ENCODE measurements at places on chromosomes 2 and 18.

- no peak for DNase-seq
Measured at GRCh38 chr18:26919627-26920026, 54.1 kb upstream of the AQP4 start.

DNA sequence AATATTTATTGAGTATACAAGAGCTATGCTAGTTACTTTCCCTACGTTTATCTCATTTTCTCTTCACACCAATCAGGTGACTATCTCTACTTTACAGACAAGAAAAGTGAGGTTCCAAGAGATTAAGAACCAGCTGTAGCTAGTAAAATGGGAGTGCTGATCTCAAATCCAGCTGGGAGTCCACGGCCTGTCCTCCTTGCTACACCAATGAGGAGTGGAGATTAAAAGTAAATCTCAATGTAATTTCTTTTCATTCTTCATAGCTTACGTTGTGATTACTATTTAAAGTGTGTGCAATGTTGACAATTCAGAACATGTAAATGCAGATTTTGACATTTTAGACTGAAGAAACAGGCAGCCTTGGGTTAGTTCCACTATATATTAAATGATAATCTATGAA, 53.9 kb upstream of the NRP2 start:
- DNase-seq = no peak

DNA sequence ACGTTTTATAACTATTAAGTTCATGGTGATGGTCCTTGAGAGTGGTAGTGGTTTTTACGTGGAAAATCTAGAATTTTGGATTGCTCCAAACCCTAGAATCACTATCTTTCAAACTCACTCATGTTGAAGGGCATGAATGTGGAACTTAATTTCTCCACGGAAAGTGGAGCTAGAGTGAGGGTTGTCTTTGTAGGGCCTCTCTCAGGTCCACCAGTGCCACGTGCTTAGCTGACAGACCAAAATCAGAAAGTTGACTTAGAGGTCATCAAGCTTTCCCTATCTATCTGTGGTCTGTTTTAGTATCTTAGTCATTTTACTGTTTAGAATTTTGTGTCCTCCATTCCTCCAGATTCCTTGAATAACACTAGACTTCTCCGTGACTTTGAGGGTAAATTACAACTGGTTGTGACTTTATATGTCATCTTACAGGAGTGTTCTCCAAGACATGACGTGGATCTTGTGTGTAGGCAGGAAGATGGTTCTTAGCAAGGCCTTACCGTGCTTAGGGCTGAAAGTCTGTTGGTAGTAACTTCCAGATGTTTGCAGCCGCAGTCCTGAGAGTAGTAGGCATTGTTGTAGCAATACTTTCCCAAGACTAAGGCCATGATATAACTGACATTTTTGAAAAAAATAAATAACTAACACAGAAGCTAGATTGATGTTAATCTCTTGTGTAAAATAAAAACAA, 26.8 kb downstream of the DIS3L2 start:
- DNase-seq = no peak

GRCh38 chr2:77519164-77519887, 2.9 kb downstream of the LRRTM4 start:
- DNase-seq = no peak

- no peak for DNase-seq
Measured at GRCh38 chr2:63058921-63059792, 8.5 kb downstream of the OTX1 start.

DNA sequence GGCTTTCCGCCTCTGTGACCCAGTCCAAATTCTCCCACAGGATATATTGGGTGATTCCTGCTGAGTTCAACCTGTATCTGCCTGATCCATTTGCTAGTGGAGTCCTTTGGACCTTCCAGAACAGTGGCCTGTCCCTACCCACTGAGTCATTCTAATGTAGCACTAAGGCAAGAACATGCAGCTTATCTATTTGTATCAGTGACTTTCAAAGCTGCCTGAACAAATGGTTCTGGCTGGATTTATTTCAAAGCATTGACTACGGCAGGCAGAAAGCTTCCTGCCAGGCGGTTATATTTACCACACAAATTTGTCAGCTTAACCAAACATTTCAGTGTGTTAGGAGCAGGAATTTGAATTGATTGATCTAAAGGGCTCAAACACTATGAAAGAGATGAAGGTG, 613.4 kb downstream of the DCC start:
- no peak for DNase-seq

DNA sequence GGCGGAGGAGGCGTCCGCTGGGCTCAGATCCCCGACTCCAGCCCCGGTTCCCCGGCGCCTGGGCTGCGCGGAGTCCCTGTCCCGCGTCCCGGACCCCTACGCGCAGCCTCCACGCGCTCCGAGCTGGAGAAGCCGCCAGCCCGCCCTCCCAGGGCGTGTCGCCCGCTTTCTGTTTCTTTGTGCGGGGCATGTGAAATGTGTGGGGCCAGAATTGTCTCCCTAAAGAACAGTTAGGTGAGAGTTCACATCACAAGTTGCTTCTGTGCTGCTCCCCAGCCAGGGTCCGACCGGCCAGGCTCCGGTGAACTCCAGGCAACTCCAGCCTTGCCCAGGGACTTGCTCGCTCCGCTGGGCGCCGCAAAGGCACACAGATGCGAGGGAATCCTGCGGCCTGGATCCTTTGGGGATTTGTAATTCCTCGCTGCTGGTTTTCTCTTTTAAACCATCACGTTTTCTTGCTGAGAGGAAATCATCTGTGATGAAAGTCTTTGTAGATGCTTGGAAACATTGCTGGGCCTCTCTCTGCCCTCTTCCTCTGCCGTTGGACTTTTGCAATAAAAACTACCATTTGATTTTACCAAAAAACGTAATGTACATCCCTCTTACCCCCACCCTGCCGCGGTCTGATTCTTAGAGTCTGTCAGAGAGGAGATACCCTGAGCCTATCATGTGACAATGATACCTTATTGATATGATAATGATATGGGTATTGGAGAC, 631 bp downstream of the GYPC start:
- DNase-seq = no peak

GRCh38 chr2:55441280-55441892, 21.7 kb upstream of the CCDC88A start:
- DNase-seq = no peak

DNA sequence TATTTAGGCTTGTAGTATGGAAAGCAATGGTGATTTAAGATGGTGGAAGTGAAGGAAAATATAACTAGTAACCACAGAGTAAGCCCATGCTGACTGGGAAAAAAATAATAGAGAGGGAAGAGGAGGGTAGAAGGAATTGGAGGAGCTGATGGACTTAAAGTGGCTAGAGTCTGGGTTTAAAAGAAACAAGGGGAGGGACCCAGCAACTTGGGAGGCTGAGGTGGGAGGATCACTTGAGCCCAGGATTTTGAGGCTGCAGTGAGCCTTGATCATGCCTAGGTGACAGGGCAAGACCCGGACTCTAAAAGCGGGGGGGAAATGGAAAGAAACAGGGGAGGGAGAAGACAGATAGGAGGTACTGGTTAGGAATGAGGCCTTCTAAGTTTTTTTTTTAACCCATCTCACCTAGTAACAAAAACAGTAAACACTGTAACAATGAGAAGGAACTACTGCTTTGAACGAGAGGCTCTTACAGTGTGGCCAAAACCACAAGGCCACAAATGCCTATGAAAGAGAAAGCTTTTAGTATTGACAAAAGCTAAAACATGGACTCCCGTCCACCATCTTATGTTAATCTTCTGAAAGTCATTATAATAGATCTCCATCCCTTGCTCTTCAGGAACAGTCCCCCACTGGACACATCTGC, 26.6 kb downstream of the METTL8 start:
- no peak for DNase-seq

DNA sequence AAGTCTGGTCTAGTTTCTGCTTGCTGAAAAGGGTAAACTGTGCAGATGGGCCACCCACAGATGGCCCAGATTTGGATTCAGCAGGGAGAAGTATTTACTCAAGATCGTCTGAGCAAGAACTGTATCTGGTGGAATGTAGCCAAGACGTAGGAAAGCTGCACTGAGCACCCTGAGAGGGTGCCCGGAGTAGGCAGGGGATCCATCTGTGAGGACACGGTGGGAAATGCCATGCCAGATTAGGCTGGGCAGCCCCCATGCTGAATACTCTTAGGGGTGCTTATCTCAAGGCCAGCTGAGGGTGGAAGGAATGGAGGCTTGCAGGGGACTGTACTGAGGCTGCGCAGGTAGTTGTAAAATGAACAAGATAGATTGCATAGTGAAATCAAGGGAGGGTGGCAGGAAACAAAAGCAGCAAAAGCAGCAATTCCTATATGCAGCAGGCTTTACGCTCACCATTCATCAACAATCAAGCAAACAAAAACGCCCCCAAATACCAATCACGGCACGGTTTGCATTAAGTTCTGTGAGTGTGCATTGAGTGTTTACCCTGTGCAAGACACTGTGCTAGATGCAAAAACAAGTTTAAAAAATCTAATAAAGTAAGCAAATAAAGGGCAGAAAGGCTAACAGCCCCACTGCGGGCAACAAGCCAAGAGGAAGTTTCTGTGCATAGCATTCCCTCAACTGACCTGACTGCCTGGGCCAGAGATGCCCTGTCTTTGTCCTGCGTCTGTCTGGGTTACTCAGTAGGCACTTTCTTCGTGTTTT, 32.2 kb upstream of the LPIN2 start:
- DNase-seq = no peak

- DNase-seq = no peak
Measured at GRCh38 chr2:26849056-26849999, 1.4 kb downstream of the DPYSL5 start.

DNA sequence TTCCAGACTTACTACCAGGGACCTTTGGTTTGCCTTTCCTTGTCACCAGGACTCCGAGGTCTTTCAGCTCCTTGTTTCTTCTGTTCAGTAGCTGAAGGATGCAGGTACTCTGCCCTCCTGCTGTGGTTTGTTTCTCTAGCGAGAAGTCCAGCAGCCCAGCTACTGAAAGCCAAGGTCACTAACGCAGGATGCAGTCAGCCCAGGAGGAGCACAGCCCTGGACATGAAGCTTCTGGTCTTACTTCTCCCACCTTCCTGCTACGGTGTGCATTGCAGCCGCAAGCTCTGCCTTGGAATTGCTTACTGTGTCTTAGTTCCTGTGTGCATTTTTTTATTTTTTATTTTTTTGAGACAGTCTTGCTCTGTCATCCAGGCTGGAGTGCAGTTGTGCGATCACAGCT, 62.4 kb downstream of the DGKD start:
- DNase-seq = no peak

GRCh38 chr2:199163613-199164458, 293.9 kb downstream of the SATB2 start:
- no peak for DNase-seq

DNA sequence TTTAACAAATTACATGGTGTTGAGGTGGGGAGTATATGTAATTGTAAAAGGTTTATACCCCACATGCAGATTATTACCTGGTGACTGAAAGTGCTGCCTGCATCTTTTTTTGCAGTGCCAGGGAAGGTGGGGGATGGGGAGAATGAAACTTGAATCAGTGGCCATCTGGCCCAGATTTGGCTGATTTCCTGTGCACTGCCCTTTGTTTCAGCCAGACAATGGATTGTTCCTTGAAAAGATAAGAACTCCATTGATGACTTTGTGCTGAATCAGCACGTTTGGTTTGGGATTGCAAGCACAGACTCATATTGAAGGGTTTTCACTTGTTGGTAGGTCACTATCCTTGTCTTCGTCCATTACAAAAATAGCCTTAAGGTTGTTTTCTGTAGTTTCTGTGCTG, 20.9 kb downstream of the GREB1L start:
- DNase-seq = no peak

DNA sequence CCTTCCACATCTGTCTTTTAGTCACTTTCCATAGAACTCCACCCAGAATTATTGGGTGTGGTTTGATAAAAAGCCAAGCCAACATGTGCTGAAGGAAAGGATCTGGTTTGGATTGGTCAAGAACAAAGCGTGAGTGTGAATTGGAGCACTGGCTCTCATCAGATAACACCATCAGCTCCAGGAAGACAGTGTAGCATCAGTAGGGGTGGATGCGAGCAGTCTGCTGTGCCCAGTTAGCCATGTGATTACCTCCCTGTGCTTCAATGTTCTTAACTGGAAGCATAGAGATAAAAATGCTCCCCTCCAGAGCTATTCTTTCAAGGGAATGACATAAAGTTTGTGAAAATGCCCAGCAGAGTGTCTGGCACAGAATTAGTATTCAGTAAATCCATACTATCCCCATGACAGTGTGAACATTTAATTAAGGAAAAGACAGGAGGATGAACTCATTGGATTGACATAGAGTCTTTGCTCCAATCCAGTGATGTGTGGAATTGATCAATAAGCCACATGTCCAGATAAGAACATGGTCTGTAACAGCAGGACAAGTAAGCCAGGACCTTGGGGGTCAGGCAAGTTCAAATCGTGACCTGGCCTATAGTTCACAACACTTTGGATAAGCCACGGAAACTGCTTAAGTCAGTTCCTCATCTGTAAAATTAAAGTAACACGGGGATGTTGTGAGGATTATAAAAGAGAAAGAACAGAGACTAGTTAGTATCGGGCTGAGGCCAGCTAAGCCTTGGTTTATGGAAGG, 68.0 kb downstream of the FAM124B start:
- no peak for DNase-seq

DNA sequence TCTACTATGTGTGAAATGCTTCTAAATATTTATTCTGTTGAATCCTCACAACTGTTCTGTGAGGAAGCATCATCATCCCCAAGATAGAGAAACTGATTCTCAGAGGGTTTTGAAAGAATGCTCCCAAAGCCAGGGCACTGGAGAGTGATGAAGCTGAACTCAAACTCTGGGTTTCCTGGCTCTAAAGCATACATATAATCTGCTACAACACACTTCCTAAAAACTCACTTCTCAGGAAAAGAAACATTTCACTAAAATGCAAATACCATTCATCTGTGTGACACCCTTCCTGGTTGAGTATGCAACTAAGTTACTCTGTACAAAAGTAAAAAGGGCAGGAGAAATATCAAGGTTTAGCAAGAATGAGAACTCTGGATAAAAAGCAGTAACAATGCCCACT, 58.6 kb downstream of the GRB14 start:
- DNase-seq = no peak

GRCh38 chr18:79367989-79368388, 27.7 kb upstream of the NFATC1 start:
- no peak for DNase-seq

DNA sequence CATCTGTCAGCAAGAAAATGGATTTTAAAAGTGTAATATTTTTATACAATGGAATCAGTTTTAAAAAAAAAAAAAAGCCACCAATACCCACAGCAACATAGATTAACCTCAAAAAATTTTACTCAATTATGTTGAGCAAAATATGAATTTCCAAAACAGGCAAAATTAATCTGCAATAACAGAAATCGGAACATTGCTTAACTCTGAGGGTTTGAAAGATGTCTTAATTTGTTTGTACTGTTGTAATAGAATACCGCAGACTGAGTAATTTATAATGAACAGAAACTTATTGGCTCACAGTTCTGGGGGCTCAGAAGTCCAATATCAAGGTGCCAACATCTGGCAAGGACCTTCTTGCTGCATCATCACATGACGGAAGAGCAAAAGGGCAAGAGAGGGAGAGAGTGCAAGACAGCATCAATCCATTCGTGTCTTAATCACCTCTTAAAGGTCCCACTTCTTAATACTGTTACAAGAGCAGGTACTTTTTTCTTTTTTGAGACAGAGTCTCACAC, 31.8 kb upstream of the TNFAIP6 start:
- DNase-seq = no peak

GRCh38 chr2:196144513-196145126, 26.8 kb downstream of the STK17B start:
- DNase-seq = no peak
